Hematopoietic multipotent progenitor cell (in vitro differentiated cells): ENCODE measurements at places on chromosomes 7 and 10.

- DNase-seq, result no peak
Observed at GRCh38 chr7:133815611-133816210, 311.4 kb upstream of the LRGUK start.

- no peak for DNase-seq
Observed at GRCh38 chr10:120480065-120480600, 23.1 kb downstream of the PLPP4 start.

GRCh38 chr10:86540016-86540415, 18.4 kb upstream of the WAPL start:
- DNase-seq, result no peak

GRCh38 chr7:72441791-72442190, 29.7 kb upstream of the CALN1 start:
- no peak for DNase-seq

GRCh38 chr10:8453587-8453986, 399.1 kb downstream of the GATA3 start:
- DNase-seq, result no peak

- peak; percentile 6 for DNase-seq
Observed at GRCh38 chr10:91758303-91759146, 39.7 kb upstream of the TNKS2 start.

DNA sequence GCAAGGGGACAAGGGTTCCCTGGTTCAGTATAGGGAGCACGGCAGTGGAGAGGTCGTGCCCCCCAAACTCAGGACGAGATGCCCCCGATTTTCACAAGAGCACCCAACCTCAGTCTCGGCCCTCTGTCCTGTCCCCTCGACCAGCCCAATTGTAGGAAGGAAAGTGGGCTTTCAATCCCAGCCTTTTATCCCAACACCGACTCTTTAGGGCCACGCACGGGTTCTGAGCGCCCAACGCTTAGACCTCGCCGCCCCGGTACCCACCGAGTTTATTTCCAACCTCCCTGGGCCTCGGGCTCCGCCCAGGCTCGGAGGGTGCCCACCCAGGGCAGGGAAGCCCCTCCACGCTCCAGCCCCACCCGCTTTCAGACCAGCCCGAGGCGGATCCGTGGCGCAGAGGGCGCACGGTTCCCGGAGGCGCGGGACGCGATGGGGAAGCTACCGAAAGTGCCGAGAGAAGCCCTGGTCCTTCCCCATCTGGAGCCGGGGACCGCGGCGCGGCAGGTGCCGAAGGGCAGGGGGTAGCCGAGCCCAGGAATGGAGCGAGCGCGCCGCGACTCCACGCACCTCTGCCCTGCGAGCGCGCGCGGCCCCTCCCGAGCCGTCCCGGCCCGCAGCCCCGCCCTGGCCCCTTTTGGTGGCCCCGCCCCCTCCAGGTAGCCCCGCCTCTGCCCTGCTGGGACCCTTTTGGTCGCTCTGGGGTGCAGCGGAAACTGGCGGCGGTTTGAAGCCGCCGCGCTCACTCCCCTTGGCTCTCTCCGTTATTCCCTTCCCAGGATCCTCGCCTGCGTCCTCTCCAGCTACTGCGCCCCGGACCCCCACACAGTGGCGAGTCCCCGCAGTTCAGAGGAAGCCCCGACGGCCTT, 20.4 kb downstream of the GRID2IP start:
- peak; percentile 72 for DNase-seq

DNA sequence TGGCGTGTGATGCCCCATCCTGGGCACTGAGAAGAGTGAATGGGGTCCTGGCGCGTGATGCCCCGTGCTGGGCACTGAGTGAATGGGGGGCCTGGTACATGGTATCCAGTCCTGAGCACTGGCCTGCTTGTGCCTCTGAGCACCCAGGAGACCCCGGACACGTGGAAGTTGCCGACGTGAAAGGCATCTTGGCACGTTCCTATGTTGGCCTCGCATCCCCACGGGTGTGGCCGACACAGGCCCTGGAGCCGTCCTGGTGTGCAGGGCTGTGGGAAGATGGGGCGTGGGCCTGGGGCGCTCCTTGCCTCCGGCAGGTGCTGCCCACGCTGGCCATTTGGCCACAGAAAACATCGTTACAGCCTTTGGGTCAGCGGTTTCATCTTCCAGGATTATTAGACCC, 35.5 kb downstream of the CFAP46 start:
- no peak for DNase-seq

- DNase-seq, result peak; percentile 76
Observed at GRCh38 chr10:71694567-71694968, 25.0 kb downstream of the C10orf105 start.

- DNase-seq, result no peak
Observed at GRCh38 chr7:22628112-22628511, 98.9 kb upstream of the IL6 start.

DNA sequence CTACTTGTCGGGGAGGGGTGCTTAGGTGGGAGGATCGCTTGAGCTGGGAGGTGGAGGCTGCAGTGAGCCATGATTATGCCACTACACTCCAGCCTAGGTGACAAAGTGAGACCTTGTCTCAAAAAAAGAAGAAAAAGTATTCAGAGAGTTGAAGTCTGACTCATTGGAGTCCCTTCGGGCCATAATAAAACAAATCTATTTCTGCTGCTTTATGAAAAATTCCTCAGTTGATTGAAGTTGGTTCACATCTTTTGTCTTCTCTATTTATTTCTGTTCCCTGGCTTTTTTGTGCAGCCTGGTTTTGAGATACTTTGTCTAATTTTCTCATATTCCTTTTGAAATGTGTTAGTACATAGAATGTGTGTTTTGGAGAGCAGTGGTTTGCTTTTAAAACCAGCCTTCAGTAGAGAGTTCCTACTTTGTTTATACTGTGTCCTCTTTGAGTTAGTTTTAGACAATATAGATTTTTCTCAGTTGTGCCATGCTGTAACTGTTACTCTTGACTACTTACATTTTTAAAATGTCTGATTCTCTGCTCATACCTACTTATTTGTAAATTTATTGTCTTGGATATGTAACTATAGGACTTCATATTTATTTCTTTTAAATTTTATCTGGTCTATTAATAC, 36.7 kb downstream of the LUC7L2 start:
- DNase-seq, result no peak

- DNase-seq, result no peak
Observed at GRCh38 chr7:17131060-17131345, 167.4 kb upstream of the AHR start.

DNA sequence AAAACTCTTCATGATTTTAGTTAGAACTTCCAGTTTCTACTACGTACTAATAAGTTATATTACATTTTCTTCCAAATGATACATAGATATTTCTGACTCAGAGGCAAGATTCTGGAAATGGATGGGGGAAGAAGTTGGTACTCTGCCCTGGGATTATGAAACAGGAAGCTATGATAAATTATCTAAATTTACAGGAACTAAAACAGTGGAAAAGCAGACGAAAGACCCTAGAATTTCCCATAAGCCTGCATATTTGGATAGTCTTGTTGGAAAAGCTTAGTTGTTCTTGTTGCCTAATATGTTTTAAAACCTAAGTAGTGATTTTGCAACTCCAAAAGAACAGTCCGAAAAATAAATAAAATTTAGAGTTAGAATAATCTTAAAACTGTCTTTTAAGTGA, 21.8 kb downstream of the CFAP69 start:
- DNase-seq, result no peak

GRCh38 chr7:150879345-150879744, 27.0 kb downstream of the AOC1 start:
- no peak for DNase-seq

DNA sequence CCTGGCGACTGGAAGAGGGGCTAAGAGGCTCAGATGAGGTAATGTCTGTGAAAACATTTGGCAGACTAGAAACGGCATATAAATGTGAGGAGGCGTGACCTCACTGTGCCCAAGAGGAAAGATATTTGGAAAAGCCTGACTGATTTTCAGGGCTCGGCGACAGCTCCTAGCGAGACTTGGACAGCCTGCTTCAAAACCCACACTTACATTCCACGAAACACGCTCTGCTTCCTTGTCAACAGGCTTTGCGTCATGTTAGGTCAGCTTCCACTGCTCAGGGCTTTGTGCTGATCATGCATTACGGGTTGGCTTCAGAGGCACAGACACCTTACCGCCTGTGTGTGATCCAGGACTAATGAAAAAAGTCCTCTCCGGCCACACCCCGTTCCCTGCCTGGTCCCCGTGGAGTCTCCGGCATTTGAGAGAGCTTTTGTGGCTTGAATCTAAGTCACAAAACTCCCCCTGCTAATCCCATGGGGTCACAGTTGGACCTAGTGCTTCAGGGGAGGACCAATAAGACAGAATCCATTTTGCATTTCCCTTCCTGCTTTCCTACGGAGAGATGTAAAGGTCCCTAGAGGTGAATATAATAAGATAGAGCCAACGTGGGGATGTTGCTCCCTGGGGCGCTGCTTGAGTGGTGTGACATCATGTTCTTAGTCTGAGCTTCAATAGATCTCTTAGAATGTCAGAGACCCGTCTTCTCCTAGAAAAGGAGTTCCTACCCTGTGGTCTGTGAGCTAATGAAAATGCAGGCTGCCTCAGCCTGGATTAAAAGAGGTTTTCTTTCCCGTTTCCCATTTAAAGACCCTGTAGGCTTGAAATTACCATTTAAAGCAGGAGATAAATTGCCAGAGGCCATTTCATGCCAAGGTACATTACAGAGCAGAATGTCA, 25.5 kb downstream of the FGFBP3 start:
- DNase-seq, result no peak

- DNase-seq, result no peak
Observed at GRCh38 chr10:28559618-28560017, 26.7 kb downstream of the WAC start.

- no peak for DNase-seq
Observed at GRCh38 chr10:32692174-32692573, 246.2 kb downstream of the CCDC7 start.

GRCh38 chr10:35684586-35684985, 42.5 kb upstream of the FZD8 start:
- DNase-seq, result no peak

DNA sequence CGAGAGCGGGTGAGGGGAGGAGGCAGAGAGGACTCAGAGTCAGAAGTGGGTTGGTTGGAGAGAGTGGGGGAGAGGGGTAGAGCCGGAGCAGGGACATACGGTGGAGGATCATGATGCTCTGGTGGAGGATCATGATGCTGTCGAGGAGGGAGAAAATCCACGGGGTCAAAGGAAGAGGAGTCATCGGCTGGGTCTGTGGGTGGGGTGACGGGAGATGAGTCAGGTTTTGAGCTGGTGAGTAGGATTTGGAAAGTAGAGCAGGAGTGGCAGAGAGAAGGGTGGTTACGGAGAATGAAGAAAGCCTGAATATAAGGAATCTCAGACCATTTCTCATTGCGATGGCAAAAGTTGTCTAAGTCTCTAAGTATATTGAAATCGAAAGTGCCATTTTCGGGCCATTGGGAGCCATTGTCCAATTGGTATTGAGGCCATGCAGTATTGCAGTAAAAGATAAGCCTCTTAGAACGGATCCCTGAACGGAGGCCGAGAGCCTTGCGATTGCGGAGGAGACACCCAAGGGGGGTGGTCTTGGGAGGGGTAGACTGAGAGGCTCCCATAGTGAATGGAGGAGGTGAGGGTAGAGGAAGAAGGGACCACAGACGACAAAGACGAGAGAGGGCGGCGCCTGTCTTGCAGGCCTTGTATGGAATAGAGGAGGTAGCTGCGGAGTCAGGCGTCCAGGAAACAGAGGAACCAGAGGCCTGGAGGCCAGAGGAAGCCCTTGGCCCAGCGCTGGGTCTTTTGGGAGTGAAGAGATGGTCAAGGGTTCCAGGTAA, 23.8 kb downstream of the SCIN start:
- no peak for DNase-seq

- DNase-seq, result no peak
Observed at GRCh38 chr7:42699380-42700178, 212.3 kb downstream of the C7orf25 start.

DNA sequence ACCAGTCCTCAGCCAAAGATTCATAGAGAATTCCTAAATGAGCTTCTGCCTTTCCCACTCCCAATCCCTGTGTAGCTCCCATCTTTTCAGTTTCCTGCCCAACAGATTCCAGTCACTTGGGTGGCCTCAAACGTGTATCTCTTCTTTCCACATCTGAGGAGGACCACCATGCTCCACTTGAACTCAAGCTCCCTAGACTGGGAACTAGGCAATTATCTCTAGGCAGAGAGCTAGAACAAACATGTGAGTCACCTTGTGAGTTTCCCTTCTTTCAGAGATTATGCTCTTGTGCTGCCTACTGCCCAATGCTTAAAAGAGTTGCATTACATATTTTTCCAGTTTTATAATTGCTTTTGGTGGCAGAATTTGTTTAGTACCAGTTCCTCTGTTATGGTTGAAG, 178.0 kb downstream of the MDFIC start:
- DNase-seq, result no peak

- peak; percentile 37 for DNase-seq
Observed at GRCh38 chr10:112689327-112690072, 242.5 kb downstream of the VTI1A start.

GRCh38 chr10:62813981-62814380, 2.2 kb downstream of the EGR2 start:
- DNase-seq, result no peak

DNA sequence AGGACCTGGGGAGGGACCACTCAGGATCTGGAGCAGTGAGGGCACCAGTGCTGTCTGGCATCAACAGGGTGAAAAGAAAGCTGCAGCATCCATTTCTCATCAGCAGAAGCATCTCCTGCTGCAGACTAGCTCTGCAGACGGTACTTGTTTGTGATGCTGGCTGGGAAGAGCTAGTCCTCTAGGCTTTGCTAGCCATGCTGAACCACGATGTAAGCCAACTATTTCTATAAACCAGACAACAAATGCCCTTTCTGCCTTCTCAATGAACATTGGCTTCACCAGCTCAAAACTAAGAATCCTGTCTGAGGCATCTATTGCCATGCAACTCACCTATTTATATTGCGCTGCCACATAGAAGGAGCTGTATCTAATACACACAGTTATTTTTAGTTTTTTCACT, 65.6 kb downstream of the CTTNBP2 start:
- no peak for DNase-seq

GRCh38 chr10:31952066-31952465, 23.4 kb upstream of the ARHGAP12 start:
- no peak for DNase-seq

DNA sequence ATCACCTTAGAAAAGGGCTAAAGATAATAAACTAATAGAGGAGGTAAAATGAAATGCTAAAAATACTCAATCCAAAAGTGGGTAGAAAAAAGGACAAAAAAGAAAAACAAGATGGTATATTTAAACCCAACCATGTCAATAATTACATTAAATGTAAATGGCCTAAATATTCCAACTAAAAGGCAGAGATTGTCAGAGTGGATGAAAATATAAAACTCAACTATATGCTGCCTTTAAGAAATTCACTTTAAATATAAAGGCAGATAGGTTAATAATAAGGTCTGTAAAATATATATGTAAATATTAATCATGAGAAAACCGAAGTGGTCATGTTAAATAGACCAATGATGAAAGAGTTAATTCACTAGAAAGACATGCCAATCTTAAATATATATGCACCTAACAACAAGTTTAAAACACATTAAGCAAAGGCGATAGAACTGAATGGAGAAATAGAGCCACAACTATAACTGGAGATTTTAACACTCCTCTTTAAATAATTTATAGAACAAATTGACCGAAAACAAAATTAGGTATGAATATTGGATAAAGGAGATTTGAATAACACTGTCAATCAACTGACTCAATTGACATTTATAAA, 159.4 kb downstream of the PLPP4 start:
- DNase-seq, result no peak
